ENCODE measurements at places on chromosomes 5 and 9. TPM values are rescaled to one million over a fixed set of nuclear protein-coding genes. Genes with fewer than 3 reads are reported as not detected.

The DNAI1 gene
- total RNA-seq = not detected

DNA sequence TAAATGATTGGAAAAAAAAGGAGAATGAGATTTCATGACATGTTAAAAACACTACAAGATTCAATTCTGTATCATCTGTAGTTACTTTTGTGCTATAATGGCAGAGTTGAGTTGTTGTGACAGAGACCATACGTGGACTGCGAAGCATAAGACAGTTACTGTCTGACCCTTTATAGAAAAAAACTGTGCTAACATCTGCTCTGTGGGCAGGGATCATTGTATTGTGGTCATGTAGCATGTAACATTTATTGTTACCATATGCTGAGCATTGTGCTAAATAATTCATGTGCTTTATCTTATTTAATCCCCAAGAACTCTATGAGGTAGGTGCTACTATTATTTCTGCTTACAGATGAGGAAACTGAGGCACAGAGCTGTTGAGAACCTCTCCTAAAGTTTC lies 147.3 kb upstream of the HMHB1 start:
- no peak overlapping the region for H3K4me3 ChIP-seq
- no peaks in the 10 kb centered on the region for H3K4me1 ChIP-seq
- H3K27ac ChIP-seq = no peak overlapping the region
- no peaks in the 10 kb centered on the region for H3K36me3 ChIP-seq
- no peak for DNase-seq

The LCN15 gene
- total RNA-seq = not detected

The SLC6A3 gene
- not detected for total RNA-seq

DNA sequence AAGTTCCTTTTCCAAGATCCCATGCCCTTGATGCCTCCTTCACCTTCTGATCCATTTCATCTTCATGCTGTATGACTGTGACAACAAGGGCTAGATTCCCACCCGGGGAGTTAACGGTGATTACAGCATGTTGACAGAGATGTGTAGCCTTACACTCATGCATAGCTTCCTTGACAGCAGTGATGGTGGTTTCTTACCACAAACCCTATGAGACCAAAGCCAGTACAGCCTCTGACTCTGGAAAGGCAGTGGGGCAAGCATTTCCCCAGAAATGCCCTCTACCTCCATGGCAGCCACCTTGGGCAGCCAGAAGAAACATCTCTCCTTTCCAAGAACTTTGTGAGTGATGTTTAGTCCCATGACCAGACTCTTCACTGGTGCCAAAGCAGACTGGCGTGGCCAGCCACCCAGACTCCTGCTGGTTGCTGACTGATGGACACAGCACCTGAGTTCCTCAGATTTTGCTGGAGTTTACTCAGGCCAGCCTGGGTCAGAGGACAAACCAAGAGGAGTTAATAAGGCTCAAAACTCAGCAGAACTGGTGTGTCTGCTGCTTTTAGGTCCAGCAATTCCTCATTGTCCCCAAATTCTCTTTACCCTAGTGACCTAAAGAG lies 199.7 kb upstream of the SLC27A6 start:
- H3K4me3 ChIP-seq = no peak overlapping the region
- H3K27ac ChIP-seq = no peak overlapping the region
- H3K36me3 ChIP-seq = no peaks in the 10 kb centered on the region
- DNase-seq = no peak
- H3K27me3 ChIP-seq = no peaks in the 10 kb centered on the region

DNA sequence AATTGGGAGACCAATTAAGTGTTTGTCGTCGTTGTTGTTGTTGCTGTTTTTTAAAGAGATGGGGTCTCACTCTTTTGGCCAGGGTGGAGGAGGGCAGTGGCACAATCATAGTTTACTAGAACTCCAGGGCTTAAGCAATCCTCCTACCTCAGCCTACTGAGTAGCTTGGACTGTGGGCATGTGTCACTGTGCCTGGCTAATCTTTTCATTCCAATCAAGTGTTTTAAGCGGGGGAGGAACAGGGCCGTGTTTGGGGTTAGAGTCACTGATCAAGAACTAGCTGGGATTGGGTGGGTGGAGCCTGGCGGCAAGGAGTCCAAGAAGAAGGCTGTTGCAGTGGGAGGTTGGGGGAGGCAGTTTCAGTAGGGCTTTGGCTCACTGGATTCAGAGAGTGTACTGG lies 13.8 kb downstream of the SNX30 start:
- H3K36me3 ChIP-seq = no peaks in the 10 kb centered on the region
- no peaks in the 10 kb centered on the region for H3K4me1 ChIP-seq
- DNase-seq = no peak
- H3K27me3 ChIP-seq = no peaks in the 10 kb centered on the region
- H3K27ac ChIP-seq = no peak overlapping the region

DNA sequence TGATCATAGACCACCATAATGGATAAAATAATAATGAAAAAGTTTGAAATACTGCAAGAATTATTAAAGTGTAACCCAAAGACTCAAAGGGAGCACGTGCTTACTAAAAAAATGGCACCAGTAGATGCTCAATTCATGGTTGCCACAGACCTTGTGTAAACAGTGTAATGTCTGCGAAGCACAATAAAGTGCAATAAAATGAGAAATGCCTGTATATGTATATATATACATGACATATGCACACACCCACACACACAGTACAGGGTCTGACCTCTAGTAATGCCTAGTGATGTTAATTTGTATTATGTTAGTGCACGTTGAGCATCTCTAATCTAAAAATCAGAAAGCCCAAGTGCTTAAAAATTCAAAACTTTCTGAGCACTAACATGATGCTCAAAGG lies 52.3 kb downstream of the FBXO38 start:
- H3K27me3 ChIP-seq = no peaks in the 10 kb centered on the region
- no peak overlapping the region for H3K4me3 ChIP-seq
- no peaks in the 10 kb centered on the region for H3K4me1 ChIP-seq
- DNase-seq = no peak

DNA sequence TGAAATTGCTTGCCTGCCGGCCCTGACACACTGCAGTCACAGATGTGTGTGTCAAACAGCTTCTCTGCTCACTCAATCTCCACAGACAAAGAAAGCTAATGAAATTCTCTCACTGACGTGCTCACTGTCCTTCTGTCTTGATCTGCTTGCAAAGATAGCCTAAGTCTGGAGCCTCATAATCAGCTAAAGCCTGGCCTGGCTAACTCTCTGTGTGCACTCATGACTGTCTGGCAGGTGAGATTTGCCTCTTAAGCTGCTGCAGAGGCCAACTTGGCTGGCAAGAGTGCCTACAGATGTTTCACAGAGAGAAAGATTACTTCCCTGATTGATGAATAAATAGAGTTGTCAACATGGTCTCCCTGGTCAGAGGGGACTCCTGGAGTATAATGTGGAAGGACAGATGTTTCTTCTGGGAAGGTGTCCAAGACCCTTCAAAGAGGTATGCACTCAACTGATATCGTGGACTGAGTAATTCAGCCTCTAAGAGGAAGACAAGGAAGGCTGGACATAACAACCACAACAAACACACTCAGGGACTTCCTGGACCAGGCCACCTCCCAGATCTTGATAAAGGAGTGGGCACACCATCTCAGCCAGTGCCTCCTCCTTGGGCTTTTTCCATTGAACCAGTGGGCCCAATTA lies 362.0 kb downstream of the SPOCK1 start:
- no peak overlapping the region for H3K27ac ChIP-seq
- no peaks in the 10 kb centered on the region for H3K27me3 ChIP-seq
- no peaks in the 10 kb centered on the region for H3K4me1 ChIP-seq
- no peak for DNase-seq
- H3K4me3 ChIP-seq = no peak overlapping the region

- no peaks in the 10 kb centered on the region for H3K36me3 ChIP-seq
- no peak overlapping the region for H3K27ac ChIP-seq
- no peaks in the 10 kb centered on the region for H3K27me3 ChIP-seq
- H3K4me3 ChIP-seq = no peak overlapping the region
- H3K4me1 ChIP-seq = peaks cover 9% of the 10 kb centered on the region
These were observed 498.8 kb downstream of the ARHGEF28 start for GRCh38 chr5:74124826-74125225.

The TLR4 gene
- 4.8 TPM for total RNA-seq

GRCh38 chr9:112884101-112884500 lies 6.6 kb downstream of the SLC46A2 start:
- no peaks in the 10 kb centered on the region for H3K36me3 ChIP-seq
- no peak overlapping the region for H3K4me3 ChIP-seq
- H3K27me3 ChIP-seq = no peaks in the 10 kb centered on the region
- H3K27ac ChIP-seq = no peak overlapping the region
- no peaks in the 10 kb centered on the region for H3K4me1 ChIP-seq

DNA sequence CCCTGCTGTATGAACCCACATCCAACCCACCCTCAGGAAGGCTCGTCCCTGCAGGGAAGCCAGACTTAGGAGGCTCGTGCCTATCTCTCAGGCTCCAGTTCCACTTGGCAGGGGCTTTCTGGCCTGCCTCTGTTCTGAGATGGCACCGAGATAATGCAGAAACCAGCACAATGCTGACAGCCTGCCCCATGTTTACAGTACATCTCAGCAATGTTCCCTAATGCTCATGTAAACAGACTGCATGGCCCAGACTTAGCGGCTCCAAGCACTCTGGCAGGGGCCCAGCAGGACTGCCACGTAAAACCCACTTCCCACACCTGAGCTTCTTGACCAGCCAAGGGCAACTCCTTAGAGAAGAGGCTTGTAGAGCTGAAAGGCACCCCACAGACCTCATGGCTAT lies 499.5 kb upstream of the BRINP1 start:
- no peak overlapping the region for H3K27ac ChIP-seq
- DNase-seq = no peak
- H3K4me1 ChIP-seq = no peaks in the 10 kb centered on the region
- H3K4me3 ChIP-seq = no peak overlapping the region
- H3K27me3 ChIP-seq = peaks cover 3% of the 10 kb centered on the region

The IRX2 gene
- total RNA-seq = 0.10 TPM

- no peak overlapping the region for H3K4me3 ChIP-seq
- DNase-seq = no peak
- no peaks in the 10 kb centered on the region for H3K36me3 ChIP-seq
- no peak overlapping the region for H3K27ac ChIP-seq
- no peaks in the 10 kb centered on the region for H3K27me3 ChIP-seq
- no peaks in the 10 kb centered on the region for H3K4me1 ChIP-seq
These were observed 63.6 kb upstream of the OLFM1 start for GRCh38 chr9:135023786-135024405.

DNA sequence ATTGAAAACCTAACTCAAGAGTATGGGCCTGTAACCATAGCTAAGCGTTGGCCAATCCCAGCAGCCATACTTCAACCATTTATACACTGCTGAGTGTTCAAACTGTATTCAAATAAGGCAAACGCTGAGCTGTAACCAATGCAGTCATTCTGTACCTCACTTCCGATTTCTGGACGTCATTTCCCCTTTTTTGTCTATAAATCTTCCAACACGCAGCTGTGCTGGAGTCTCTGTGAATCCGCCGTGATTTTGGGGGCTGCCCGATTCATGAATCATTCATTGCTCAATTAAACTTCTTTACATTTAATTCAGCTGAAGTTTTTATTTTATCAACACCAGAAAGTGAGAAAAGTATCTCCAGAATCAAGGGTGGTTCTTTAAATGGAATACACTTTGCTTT lies 31.7 kb downstream of the MTX3 start:
- H3K27ac ChIP-seq = no peak overlapping the region
- no peaks in the 10 kb centered on the region for H3K4me1 ChIP-seq
- DNase-seq = no peak
- no peak overlapping the region for H3K4me3 ChIP-seq
- H3K36me3 ChIP-seq = no peaks in the 10 kb centered on the region

DNA sequence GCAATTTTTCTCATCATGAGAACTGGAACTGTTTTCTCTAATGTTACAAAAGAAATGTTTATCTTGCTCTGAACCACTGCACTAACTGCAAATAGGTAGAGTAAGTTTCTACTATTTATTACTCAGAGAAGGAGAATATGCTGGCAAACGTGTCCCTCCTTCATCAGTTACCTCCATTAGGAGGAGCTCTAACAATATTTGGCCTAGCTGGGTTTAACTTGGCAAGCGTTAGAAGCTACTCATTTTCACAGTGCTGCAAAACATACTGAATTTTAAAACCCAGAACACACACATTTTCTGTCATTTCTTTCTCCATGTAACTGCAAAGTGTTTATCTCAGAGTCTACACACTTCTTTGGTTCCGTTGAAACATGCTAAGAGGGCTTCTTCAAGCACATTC lies 101.0 kb upstream of the GABRG2 start:
- no peak for DNase-seq
- H3K27ac ChIP-seq = no peak overlapping the region
- H3K4me3 ChIP-seq = no peak overlapping the region
- H3K36me3 ChIP-seq = no peaks in the 10 kb centered on the region
- no peaks in the 10 kb centered on the region for H3K27me3 ChIP-seq
- no peaks in the 10 kb centered on the region for H3K4me1 ChIP-seq

DNA sequence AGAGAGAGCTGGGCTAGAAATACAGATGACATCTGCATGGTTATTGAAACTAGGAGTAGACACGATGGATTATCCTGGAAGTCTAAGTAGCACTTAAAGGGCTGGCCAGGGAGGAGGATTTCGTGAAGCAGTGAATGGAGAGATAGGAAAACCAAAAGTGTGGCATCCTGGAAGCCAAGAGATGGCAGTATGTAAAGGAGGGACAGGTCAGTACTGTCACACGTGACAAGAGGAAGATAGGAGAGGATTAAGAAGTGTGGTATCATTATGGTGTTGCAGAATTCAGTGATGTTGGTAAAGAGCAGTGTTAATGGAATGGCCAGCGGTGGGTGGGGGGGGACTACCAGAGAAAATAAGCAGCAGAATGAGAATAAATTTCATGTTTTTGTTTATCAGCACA lies 11.7 kb downstream of the RAD23B start:
- peak overlapping the region; percentile 56 for H3K4me3 ChIP-seq
- H3K4me1 ChIP-seq = peaks cover 64% of the 10 kb centered on the region
- H3K27me3 ChIP-seq = no peaks in the 10 kb centered on the region
- DNase-seq = no peak

GRCh38 chr9:94909250-94909894 lies 182.9 kb downstream of the AOPEP start:
- H3K27ac ChIP-seq = peak overlapping the region; percentile 74
- H3K27me3 ChIP-seq = no peaks in the 10 kb centered on the region
- no peak overlapping the region for H3K4me3 ChIP-seq
- peaks cover 23% of the 10 kb centered on the region for H3K4me1 ChIP-seq
- DNase-seq = no peak
- H3K36me3 ChIP-seq = no peaks in the 10 kb centered on the region

Measured in psoas muscle (tissue), 8 donors.